DND-41 (cell line): ENCODE measurements at places on chromosomes 12 and 14.

- no peak for DNase-seq
These were observed 75.6 kb upstream of the WSCD2 start for GRCh38 chr12:108053512-108053911.

DNA sequence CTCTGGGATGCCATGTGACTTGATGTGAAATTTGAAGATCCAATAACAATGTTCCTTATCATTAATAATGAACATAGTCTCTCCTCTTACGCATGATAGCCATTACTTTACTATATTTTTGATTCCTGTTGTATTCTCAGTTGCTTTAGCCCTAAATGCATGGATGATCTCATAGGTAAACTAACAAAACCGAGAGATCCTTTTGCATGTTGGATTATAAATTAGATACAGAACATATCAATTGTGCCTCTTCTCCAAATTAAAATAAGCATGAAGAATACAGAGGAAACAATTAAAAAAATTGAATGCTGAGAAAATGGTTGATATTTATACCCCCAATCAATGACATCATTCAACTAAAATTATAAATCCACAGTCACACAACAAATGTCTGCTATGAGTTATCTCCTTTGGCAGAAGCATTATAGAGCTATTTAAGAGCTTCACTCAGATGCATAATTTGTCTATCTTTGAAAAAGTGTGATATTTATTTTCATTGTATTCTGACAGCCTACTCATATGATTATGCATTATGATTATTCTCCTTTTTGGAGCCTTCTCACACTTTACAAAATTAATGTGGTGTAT is 386.4 kb upstream of the STXBP6 start:
- DNase-seq: no peak

DNA sequence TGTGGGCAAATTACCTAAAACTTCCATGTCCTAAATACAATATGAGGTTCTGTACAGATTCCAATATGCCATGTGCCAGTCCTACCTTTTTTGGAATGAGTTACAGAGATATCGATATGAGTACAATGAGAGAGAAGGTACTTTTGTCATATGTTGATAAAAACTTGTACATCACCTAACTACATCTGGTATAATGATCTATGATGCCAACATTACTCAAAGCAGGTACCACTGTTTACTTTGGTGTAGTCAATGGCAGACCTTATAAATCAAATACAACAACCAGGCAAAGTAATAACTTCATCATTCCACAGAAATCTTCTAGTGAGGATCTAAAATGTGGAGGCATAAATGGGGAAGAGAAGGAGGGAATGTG is 12.7 kb downstream of the TEP1 start:
- DNase-seq: no peak

DNA sequence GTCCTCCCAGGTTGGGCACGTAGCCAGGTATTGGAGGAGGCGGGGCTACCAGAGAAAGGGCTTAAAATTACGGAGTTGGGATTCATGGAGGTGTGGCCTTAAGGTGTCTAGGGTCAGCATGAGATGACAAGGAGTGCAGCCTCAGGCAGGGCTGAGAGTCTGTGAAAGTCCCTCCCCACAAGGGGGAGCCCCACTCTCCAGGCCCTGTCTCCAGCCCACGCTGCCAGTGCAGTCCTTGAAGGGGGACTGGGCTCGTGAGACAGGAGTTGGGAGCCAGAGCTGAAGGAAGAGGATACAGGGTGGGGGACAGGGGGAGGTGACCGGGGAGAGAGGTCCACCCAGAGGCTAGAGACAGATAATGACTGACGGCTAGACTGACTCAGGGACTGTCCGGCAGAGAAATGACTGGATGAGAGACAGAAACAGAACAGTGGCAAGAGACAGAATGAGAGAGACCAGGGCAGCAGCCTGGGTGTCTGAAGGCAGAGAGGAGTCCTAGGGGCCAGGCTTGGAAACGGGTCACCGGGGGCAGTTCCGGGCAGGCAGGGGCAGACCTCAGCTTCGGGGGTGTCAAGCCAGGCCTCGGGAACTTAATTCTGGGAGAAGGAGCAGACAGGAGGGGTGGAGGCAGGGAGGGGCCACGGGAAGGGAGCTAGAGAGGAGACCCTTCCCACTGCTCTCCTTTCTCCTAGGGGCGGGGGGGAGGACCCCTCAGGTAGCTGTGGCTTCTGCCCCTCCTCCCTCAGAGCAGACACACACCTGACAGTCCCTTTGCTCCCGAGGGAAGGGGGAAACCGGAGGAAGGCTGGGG is 970 bp downstream of the CDH24 start:
- peak; percentile 66 for DNase-seq

DNA sequence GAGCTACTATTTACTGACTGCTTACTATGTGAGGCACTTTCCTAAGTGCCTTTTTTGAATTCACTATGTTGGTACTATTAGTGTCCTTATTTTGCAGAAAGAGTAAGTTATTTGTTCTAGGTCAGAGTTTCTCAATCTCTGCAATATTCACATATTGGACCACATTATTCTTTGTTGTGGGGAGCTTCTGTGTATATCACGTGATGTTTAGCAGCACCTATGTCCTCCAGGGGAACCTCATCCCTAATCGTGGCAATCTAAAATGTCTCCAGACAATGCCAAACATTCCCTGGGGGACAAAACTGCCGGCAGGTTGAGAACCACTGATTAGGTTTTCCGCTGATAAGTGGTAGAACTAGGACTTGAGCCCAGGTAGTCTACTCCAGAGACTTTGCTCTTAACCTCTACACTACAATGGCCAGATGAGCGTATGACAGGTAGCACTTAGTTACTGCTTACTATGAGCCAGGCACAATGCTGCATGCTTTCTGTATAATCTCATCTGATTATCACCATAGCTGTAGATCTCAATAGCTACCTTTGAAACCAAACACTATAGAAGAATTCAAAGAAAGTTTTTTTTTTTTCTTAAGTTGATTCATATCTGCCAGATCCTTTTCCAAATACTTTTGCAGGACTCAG is 38.9 kb downstream of the NELL2 start:
- DNase-seq: no peak

DNA sequence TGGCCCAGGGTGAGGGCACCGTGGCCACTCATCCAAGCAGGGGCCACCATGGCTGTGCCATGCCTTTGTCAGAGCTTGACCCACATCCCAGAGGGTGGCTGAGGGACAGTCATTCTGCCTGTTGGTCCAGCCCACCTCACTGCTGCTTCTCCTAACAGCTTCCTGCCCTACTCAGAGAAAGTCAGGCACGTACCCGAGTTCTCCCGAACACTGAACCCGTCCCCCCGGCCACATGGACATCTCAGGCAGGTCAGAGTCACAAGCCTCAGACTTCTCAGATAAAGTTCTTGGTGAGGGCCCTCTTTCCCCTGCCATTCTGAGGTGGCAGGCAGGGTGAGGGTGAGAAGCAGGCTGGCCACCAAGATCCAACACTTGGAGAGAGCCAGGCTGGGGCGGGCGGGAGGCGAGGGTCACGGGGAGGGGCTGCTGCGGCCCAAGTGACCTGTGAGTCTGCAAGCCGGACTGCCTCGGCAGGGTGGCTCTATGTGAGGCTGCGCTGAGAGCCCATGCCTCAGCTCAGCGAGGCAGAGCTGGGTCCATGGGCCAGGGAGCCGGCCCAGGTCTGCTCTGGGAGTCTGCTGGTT is 317.8 kb downstream of the TMEM121 start:
- peak; percentile 1 for DNase-seq
